ENCODE measurements at places on chromosomes 2 and 18.

DNA sequence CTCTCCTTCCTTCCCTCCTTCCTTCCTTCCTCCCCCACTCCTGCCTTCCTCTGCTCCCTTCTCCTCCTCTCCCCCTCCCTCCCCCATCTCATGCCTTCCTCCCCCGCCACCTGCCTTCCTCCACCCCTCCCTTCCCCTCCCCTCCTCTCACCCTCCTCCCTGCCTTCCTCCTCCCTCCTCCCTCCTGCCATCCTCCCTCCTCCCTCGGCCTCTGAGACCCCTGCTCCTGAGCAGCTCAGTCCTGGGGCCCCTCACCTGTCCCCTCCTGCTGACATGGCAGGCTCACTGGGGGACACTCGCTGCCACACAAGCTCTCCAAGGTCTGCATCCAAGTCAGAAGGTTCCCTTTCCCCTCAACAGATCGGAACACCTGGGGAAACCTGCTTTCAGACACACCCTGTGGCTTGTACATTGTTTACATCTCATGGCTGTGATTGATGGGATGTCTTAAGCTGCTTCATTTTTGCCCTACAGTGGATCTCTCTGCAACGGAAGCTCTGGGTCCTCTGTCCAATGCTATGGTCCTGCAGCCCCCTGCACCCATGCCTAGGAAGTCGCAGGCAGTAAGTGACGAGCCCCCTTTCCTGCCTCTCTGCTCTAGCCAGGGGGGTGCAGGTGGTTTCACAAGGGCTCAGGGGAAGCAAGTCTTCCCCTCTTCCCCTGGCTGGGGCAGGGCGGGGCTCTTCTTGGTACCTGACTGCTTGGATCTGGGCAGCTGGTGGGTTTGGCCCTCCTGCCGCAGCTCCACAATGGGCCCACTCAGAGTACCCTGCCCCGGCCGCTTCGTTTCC lies 22.9 kb downstream of the ITGB1BP1 start:
- DNase-seq: no peak

GRCh38 chr18:62732617-62733016 lies 17.3 kb downstream of the PHLPP1 start:
- DNase-seq: no peak

GRCh38 chr18:58390399-58390798 lies 238.5 kb downstream of the ALPK2 start:
- DNase-seq: no peak

DNA sequence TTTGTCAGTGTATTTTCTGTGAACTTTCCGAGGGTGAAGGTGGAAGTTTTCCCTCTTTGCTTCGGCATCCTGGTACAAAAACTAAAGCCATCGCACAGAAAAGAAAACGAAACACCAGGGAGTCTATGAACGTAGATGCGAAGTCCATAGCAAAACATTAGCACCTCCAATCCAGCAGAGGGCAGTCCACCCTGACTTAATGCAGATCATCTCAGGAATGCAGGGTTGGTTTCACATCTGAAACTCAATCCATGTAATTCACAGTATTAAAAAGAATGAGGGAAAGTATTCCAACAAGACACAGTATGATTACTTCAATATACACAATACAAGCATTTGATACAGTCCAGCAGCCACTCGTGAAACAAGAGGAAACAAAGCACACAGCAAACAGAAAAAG lies 70.8 kb downstream of the RTP5 start:
- peak; percentile 23 for DNase-seq

Data from hematopoietic multipotent progenitor cell treated with erythropoietin and hydrocortisone succinate and interleukin-3 and kit ligand, for 8 days (in vitro differentiated cells).